Left lung (tissue), 14 donors: ENCODE measurements at places on chromosomes 12 and 14. TPM values are rescaled to one million over a fixed set of nuclear protein-coding genes. Genes with fewer than 3 reads are reported as not detected.

- DNase-seq: peak; percentile 78
Observed at GRCh38 chr12:62647586-62647985, 181.0 kb downstream of the MON2 start.

DNA sequence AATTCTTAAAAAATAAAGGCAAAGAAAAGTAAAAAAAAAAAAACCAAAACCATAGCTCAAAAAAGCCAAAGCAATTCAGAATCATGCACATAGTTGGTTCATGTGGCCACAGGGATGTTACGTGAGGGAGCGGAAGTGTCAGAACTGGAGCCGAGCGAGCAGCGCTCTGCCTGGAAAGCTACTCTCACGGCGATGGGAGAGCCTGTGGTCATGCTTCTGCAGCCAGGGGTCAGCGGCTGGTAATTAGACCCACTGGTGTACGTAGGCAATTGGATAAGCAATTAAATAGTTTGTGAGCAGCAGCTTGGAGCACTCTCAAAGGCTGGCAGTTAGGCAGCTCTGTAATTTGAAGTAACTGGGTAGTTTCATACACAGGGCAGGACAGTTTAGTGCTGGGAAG is 58.1 kb downstream of the TRHDE start:
- no peak for DNase-seq

DNA sequence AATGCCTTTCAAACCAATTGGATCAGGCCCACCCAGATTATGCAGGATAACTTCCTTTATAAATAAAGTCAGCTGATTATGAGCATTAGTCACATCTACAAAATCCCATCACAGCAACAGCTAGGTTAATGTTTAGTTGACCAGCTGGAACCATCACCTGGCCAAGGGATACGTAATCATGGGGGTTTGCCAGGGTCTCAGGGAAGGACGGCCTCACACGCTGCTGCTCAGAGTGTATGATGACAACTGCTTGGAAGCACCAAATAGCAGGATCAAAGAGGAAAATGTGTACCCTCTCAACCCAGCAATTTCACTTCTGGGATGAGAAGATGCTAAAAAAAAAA is 162.6 kb downstream of the SLC15A4 start:
- no peak for DNase-seq

DNA sequence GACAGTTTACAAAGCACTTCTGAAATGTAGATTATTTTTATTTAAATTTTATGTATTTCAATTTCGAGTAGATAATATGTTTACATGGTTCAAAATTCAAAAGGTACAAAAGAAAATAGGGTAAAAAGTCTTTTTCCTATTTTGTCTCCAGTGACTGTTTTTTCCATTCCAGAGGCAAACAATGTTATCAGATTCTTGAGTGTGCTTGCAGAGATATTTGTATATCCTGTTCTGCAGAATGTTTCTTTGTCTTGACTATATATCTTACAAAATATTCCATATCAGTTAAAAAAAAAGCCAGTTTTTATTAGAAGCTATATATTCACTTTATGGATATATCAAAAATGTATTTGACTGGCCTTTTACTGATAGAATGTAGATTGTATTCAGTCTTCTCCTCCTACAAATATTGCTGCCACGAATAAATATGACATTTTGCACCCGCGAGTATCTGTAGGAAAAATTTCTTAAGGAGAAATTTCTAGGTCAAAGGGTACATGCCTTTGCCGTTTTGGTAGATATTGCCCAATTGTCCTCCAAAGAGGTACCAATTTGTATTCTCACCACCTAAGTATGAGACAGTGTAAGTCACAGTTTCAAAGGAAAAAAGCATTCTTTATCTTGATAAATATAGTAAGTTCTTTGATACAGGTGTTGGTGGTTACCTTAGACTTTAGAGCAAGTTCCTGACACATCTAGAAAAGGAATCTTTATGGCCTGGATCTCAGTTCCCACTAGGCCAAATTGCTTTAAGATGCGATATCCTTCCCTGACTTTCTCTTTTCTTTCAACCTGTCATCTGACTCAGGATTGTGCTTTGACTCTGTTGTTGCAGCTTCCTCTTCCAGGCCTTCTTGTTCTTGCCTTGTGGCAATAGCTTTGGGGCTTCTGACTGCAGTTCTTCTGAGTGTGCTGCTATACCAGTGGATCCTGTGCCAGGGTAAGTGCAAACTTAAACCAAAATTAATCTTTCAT is 2.3 kb downstream of the KLRG1 start:
- no peak for DNase-seq

ISM2 gene
- polyA plus RNA-seq: not detected

- DNase-seq: no peak
Observed at GRCh38 chr12:10293570-10294227, 14.0 kb upstream of the KLRD1 start.

GLIPR1 gene
- polyA plus RNA-seq: 16.2 TPM

C14orf39 gene
- polyA plus RNA-seq: 2.0 TPM

DNA sequence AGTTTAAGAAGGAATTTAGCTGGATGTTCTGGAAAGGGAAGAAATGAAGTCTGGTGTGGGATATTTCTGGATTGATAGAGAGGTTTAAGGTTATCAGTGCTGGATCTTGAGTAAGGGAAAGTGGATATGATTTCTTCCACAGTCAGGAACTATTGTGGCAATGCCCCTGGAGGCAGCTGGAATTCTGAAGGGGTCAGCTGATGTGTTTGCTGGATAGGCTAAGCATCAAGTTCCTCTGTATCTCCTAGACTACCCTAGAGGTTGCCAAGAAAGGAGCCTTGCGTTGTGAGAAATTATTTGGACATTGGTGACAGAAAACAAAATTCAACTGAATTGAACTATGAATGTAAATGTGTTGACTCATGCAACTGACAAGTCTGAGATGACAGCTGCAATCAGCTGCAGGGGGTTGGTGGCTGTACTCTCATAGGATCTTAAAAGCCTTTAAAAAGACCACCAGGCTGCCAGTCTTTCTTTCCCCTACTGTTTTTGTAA is 244.4 kb downstream of the ATXN7L3B start:
- DNase-seq: no peak

DNA sequence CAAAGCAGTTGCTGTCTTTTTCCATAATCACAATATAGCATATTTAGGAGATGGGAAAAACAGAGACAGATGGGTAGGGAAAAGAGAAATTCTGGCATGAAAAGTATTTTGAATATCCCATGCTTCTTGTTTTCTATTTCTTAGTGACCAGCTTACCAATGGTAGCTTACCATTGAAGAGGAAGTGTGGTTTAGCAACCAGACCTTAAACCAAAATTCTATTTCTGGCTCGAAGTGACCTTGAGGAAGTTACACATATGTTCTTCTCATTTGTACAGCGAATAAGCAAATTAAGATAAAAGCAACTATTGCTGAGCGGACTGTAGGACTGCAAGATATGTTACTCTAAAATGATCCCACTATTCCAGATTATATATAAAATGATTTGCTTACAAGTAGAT is 82.9 kb downstream of the FGD4 start:
- no peak for DNase-seq

GRCh38 chr12:50248411-50248810 is 34.9 kb downstream of the LIMA1 start:
- no peak for DNase-seq

- no peak for DNase-seq
Observed at GRCh38 chr14:65993103-65993502, 493.1 kb upstream of the CCDC196 start.

SDR9C7 gene
- not detected for polyA plus RNA-seq

- no peak for DNase-seq
Observed at GRCh38 chr14:94341656-94342333, 18.7 kb upstream of the SERPINA6 start.

DNA sequence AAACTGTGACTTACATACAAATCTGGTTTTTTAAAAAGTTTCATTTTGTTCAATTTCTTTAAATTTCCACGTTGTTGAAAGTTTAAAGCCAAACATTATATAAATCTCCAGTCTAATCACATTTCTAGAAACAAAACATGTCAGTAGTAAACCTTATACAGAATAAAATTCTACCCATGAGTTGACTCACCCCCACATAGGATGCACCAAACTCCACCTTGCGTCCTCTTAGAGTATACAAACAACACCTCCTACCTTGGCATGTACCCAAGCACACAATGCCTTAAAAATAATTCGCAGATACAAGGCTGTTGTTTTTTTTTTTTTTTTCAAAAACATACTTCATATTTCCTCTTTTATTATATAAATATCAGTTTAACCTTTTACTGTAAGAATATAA is 3.3 kb downstream of the FBXL14 start:
- DNase-seq: no peak
